Stimulated activated naive CD4-positive, alpha-beta T cell (primary cell): ENCODE measurements at places on chromosomes 7 and 10.

DNA sequence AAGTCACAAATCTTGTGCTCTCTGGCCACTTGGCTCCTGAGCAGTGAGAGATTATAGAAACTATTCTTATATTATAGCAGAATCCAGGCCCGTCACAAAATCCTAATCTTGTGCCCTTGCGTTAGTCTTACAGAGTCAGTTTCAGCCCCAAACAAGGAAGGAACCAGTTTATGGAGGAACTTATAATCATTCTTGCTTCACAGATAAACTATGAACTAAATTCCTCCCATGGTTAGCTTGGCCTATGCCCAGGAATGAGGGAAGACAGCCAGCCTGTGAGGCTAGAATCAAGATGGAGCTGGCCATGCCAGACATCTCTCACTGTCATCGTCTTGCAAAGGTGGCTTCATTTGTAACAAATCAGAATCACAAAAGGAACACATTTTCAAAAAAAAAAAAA, 199.7 kb upstream of the PITRM1 start:
- DNase-seq: no peak

DNA sequence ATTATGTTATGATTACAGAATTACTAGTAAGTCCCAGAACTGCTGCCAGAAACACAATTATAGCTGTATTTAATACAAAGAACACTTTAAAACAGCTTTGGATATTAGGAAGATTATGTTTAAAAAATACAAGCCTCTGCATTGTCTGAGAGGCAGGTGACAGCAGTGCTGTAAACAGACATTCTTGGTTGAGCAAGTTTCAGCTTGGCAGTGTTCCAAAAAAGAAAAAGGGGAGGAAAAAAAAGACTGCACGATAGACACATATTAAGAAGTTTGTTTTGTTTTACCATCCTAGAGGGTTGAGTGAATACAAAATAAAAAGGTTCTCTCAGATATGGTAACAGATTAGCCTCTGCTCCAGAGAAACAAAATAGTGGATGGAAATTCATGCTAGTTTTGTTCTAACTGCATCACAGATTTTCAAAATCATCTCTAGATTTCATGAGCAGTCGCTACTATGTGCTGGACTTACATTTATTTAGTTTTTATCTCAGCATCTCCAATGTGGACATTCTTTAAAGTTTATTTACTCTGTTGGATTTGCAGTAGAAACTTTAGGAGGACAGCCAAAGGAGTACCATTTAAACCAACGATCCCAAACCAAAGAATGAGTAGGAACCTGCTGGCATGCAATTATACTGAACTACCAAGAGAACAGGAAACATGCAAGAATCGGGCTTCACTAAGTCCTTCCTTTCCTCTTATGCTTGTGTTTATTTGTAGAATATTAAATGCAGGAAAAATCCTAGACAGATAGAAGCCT, 9.0 kb downstream of the FAM204A start:
- DNase-seq: no peak

GRCh38 chr10:81036257-81036656, 498.6 kb downstream of the SH2D4B start:
- no peak for DNase-seq

DNA sequence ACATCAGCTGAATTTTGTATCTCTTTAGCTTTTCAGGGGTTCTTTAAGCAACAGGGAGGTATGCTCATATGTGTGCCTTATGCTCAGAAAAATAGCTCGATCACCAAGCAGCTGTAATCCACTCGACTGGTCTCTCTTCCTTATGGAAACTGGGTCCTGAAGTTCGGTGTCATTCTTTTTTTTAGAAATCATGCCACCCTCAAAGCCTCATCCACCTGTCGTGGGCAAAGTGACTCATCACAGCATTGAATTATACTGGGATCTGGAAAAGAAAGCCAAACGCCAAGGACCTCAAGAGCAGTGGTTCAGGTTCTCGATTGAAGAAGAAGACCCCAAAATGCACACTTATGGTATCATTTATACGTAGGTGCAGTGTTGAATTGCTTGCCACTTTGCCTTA, 83.6 kb downstream of the FANK1 start:
- DNase-seq: no peak

GRCh38 chr7:1547777-1548437, 8.1 kb downstream of the TMEM184A start:
- no peak for DNase-seq

GRCh38 chr7:101205901-101206664, 5.2 kb upstream of the MOGAT3 start:
- DNase-seq: no peak

DNA sequence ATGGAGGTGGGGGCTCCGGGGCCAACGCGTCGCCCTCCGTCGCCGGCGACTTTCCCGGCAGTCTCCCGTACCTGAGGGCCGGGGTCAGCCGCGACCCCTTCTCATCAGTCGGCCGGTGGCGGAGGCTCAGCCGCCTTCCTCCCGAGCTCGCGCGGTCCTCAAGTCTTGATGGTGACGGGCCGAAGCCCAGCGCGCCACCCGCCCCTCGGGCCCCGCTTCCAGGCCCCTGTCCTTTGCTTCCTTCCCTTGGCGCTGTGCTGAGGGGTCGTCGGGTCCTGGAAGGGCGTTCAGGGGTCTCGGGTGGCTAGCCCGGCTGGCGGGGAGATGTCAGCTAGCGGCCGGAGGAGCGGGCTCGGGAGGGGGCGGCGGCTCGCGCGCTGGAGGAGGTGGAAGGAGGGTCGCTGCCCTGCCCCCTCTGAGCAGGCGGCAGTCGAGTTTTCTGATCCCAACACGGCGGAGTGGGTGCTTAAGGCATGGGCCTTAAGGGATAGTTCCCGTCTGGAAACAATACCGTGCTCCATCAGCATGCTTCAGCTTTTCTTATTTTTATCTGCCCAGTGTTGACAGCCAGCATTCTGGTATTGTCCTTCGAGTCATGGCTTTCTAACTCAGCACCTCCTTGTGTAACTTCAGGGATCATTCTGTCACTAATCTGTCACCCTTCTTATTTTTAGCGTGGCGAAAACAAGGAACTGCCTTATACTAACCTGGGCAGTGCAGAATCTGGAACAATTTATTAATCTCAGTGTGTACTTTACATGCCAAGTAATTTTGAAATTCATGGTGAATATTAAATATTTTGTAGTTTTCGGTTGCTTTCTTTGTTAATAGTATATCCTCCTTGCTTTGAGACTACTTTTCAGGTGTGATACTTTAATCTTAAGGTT, 748 bp downstream of the PHTF2 start:
- peak; percentile 44 for DNase-seq

- DNase-seq: no peak
These were observed 759 bp downstream of the NUDT1 start for GRCh38 chr7:2242541-2243429.

DNA sequence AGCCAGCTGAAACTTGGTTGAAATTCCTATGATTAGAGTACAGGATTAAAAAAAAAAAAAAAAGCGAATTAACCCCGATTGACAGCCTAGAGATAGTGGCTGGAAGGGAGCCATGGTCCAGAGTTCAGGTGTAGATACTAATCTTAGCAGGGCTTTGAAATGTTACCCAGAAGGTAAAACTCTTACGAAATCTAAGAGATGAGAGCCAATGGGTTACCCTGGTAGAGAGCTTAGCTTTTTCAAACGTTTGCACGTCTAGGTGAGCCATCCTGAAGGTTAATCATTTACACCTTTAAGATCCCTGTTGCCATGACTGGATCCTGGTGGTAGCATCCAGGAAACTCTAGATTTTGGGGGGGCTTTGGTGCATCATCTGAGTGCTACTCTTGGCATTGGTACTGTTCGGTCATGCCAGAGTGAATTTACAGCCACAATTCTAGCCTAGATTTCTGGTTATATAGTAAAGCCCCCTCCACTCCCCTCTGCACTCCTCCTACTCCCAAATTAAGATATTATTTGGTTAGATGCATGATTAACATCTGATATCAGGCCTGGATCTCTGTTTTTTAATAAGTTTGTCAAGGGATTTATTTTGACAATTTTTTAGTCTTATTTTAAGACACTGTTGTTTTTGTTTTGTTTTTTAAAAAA, 1.2 kb downstream of the AGFG2 start:
- DNase-seq: no peak

DNA sequence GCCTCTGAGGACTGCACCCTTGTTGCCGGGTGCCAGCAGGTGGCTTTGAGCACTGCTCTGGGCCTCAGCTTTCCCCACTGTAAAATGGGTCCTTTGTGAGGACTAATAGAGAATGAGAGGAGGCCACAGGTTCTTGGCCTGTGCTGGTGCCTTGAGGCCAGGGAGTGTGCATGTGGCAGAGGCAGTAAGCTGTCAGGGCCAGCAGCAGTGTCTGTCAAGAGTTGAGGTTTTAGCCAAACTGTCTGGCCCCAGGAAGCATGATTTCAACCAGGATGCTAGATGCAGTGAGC, 13.5 kb downstream of the NACAD start:
- DNase-seq: no peak

DNA sequence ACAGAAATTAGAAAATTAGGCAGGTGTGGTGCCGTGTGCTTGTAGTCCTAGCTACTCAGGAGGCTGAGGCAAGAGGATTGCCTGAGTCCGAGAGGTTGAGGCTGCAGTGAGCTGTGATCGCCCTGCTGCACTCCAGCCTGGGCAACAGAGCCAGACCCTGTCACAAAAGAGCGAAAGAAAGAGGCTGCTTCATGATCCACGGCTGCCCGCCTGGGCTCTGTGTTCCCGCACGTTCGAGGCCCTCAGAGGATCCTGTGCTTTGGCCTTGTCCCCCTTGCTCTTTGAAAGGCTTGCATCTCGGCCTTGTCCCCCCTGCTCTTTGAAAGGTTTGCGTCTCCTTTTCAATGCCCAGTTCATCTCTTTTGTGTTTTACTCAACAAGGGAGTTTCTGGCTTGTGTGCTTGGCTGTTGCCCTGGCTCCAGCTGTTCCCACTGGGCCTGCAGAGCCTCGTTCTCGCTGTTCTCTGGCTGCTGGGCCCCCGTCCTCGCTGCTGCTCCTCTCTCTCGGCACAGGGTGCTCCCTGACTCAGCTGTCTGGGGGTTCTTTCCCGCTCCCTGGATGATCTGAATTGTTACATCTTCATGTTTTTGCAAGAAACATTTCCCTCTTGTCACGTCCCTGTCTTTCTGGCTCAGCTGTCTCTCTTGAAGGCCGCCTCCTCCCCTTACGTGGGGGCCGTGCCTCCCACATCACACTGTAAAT, 45.1 kb upstream of the INPP5A start:
- DNase-seq: no peak

DNA sequence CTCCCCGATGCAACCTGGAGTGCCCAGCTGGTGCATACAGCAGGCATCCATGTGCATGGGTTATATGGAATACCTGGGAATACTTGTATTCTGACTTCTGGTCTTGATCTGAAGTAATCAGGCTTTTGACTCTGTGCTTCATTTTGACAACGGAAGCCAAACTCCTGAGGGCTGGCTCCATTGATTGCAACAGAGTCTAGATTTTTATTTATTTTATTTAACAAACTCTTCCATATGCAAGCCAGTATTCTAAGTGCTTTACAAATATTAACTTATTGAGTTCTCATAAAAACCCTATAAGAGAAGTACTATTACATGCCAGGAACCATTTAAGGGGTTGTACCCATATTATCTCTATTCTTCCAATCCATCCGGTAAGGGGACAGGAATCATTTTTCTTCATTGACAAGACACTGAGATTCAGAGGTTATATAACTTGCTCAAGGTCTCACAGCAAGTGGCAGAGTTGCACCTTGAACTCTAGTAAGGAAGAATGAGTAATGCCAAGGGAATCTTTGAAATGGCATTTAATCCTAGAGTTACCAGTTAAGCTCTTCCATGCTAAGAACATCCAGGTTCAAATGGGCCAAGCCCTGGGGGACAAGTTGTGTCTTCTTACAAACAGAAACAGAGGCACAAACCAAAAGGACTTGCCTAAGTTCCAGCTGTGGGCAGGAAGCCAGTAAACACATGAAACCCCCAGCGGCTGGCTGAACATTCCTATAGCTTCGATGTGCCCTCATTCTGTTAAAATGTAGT, 241.0 kb downstream of the WDR11 start:
- no peak for DNase-seq

DNA sequence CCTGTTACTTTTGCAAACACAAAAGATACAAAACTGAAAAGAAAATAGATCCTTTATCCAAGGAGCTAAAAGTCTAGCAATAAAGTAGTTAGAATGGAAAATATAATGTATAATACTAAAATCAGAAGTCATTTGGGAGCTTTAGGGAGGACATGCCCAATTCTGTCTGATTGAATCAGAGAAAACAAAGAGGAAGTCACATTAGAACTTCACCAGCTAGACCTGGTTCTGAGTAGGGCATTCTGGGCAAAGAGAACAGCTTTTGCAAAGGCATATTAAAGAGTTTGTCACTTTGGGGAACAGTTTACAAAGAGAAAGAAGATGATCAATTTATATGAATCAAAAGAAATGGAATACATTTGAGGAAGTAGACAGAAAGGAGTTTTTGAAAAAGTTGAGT, 107.0 kb upstream of the PRSS1 start:
- no peak for DNase-seq

DNA sequence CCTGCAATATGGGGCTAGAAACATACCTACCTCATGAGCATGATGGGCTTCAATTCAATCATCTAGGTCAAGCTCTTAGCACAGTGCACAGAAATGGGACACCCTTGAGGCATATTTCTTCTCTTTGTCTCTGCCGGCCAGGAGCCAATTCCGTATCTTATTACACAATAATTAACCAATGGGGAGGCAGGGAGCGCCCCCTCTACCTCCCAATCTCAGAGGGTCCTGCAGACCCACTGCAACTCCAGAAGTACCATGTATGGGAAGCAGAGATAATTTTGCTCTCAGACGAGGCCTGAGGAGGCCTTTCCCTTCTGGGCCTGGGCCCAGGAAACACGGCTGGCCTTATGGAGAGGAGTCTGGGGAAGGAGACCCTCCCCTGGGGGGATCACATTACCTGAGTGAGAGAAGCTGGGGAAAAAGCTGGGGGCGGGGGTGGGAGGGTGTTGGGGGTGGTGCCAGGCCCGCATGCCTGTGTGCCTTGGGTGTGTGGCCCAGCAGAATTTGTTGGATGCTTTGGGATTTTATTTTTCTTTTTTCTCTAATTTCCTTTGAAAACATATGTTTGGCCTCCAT, 155.5 kb downstream of the UBE2H start:
- no peak for DNase-seq

DNA sequence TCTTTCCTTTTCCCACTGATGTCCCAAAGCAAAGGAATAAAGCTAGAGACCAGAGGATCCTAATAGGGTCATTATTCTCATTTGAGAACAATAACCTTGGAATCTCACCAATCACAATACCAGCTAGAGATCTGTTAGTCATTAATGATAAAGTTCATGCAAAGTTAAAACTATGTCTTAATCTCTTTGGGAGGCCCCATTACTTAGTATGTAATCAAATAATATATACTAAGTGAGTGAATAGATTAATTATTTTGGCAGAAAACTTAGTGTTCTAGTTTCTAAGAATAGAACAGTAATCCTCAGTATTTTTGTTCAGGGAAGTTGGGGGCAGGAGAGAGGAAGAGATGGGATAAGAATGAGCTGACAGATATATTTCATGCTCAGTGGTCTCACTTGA, 227.2 kb downstream of the MTERF1 start:
- DNase-seq: no peak

- no peak for DNase-seq
These were observed 531.7 kb downstream of the ETV1 start for GRCh38 chr7:13457790-13458189.

GRCh38 chr10:121739114-121739513, 140.9 kb upstream of the FGFR2 start:
- DNase-seq: no peak
